Liver (tissue), 10 donors: ENCODE measurements at places on chromosomes 16 and 17. TPM values are rescaled to one million over a fixed set of nuclear protein-coding genes. Genes with fewer than 3 reads are reported as not detected.
A peak's percentile ranks its signal among the peaks of the same experiment; 100 is the strongest.

Gene HOXB13
- total RNA-seq: not detected

GRCh38 chr17:61072648-61073047 lies 327.0 kb upstream of the TBX2 start:
- H3K27me3 ChIP-seq: no peaks in the 10 kb centered on the region
- no peaks in the 10 kb centered on the region for H3K36me3 ChIP-seq
- DNase-seq: no peak
- H3K4me1 ChIP-seq: peaks cover 4% of the 10 kb centered on the region

DNA sequence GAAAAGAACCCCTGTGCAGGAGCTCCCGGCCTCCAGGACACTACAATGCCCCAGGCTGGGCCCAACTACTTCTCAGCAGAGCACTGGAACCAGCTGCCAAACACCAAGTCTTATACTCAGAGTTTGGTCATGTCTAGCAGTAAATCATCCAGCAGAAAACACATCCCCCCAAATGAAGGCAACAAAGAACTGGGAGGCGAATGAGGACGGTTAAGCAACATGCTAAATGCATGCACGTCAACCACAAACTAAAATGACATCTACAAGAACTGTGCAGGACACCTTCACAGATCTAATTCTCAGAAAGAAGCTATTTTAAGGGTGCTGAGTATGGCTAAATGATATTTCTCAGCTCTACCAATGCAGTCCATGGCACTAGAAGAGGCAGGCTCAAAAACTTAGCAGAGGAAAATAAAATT lies 7.6 kb upstream of the IRX5 start:
- H3K27me3 ChIP-seq: peaks cover 15% of the 10 kb centered on the region
- no peak overlapping the region for H3K4me3 ChIP-seq
- H3K4me1 ChIP-seq: no peaks in the 10 kb centered on the region
- H3K27ac ChIP-seq: no peak overlapping the region
- no peak for DNase-seq

Gene CISD3
- total RNA-seq: 4.5 TPM

GRCh38 chr16:57341441-57342303 lies 16.9 kb upstream of the CCL22 start:
- no peak overlapping the region for H3K27ac ChIP-seq
- no peaks in the 10 kb centered on the region for H3K36me3 ChIP-seq
- H3K4me1 ChIP-seq: no peaks in the 10 kb centered on the region

- peaks cover 22% of the 10 kb centered on the region for H3K4me1 ChIP-seq
- no peak overlapping the region for H3K4me3 ChIP-seq
- H3K27me3 ChIP-seq: no peaks in the 10 kb centered on the region
These were observed 44.3 kb downstream of the SOCS3 start for GRCh38 chr17:78315355-78316114.

Gene CCL16
- 0.65 TPM for total RNA-seq

- no peak overlapping the region for H3K4me3 ChIP-seq
- no peaks in the 10 kb centered on the region for H3K4me1 ChIP-seq
- no peak for DNase-seq
These were observed 7.7 kb downstream of the CEP20 start for GRCh38 chr16:15880434-15881308.

Gene SOST
- total RNA-seq: not detected

GRCh38 chr16:142405-142967 lies 4.0 kb upstream of the NPRL3 start:
- DNase-seq: no peak
- no peak overlapping the region for H3K4me3 ChIP-seq
- H3K4me1 ChIP-seq: peaks cover 2% of the 10 kb centered on the region
- H3K27me3 ChIP-seq: no peaks in the 10 kb centered on the region

DNA sequence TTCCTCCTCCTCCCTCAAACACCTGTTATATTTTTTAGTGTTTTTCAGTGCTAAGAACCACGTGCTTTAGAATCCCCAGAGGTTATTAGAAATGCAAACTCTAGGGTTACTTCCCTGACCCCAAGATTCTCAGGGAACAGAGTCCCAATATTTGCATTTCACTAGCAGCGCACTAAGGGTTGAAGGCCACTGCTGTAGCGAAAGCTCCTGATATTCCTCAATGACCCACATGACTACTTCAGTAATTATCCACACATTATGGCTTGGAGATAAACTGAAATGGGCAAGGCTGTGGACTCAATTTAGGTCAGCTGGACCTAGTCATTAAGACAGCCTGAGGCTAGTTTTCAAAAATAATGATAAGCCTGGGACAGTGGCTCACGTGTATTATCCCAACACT lies 78.5 kb upstream of the BCAR1 start:
- H3K27me3 ChIP-seq: no peaks in the 10 kb centered on the region
- no peak for DNase-seq
- H3K4me1 ChIP-seq: no peaks in the 10 kb centered on the region
- no peaks in the 10 kb centered on the region for H3K36me3 ChIP-seq

- no peak overlapping the region for H3K27ac ChIP-seq
- no peaks in the 10 kb centered on the region for H3K4me1 ChIP-seq
- no peak overlapping the region for H3K4me3 ChIP-seq
These were observed 145.6 kb upstream of the TBX2 start for GRCh38 chr17:61253937-61254574.

Gene HES7
- not detected for total RNA-seq

GRCh38 chr17:50882851-50883250 lies 16.7 kb upstream of the TOB1 start:
- no peaks in the 10 kb centered on the region for H3K27me3 ChIP-seq
- no peak for DNase-seq
- no peaks in the 10 kb centered on the region for H3K36me3 ChIP-seq

DNA sequence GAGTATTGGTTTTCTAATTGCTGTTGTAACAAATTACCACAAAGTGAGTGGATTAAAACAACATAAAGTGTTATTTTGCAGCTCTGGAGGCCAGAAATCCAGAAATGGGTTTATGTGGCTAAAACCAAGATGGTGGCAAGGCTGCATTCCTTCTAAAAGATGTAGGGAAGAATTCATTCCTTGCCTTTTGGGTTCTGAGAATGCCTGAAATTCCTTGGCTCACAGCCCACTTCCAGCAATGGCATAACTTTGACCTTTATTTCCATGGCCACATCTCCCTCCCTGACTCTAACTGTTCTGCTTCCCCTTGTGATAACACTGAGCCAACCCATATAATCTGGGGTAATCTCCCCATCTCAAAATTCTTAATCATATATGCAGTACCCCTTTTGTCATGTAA lies 269.6 kb upstream of the RPL38 start:
- H3K36me3 ChIP-seq: no peaks in the 10 kb centered on the region
- H3K27ac ChIP-seq: no peak overlapping the region
- no peak overlapping the region for H3K4me3 ChIP-seq

DNA sequence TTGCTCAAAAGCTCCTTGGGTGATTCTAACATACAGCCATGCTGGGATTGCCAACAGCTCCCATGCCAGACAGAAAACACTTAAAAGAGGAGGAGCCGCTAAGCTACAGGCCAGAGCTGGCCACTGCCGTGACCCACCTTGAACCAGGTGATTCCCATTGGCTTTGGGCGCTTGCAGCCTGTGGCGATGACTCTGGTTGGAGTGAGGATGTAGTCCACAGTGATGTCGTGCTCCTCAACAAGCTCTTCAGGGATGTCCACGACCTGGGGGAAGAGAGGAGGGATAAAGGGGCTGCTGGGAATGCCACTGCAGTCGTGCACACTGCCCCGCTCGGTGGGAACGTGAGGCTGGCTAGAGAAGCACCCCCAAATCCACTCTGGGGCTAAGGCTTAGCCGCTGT lies 13.5 kb downstream of the MTHFSD start:
- peaks cover 33% of the 10 kb centered on the region for H3K36me3 ChIP-seq
- H3K27ac ChIP-seq: no peak overlapping the region
- no peaks in the 10 kb centered on the region for H3K4me1 ChIP-seq
- H3K27me3 ChIP-seq: no peaks in the 10 kb centered on the region
- no peak overlapping the region for H3K4me3 ChIP-seq

Gene SPNS2
- 9.0 TPM for total RNA-seq

DNA sequence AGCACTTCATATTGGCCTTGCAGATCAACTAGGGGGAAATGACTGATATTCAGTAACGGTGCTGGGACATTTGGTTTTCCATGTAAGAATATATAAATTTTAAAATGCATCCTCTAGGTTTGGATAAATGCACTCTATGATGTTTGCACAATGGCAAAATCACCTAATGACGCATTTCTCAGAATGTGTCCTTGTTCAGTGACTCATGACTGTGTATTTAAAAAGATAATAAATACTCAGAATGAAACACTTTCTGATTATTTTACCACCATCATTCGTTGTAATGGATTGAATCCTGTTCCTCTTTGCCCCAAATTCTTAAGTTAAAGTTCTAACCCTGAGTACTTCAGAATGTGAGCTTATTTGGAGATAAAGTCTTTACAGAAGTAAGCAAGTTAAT lies 17.2 kb upstream of the ADGRG1 start:
- no peaks in the 10 kb centered on the region for H3K36me3 ChIP-seq
- no peak for DNase-seq
- H3K4me1 ChIP-seq: peaks cover 10% of the 10 kb centered on the region
- no peak overlapping the region for H3K4me3 ChIP-seq
- H3K27me3 ChIP-seq: no peaks in the 10 kb centered on the region

GRCh38 chr17:78979780-78980623 lies at the start of gene LGALS3BP:
LGALS3BP (minus strand) TSS chr17:78979923; CDS start chr17:78977191, 2,732 bp downstream.
- H3K4me3 ChIP-seq: no peak within 1 kb of the TSS
- no peak within 1 kb of the TSS for H3K27ac ChIP-seq
- no peaks in the 10 kb centered on the region for H3K36me3 ChIP-seq
- peaks cover 24% of the 10 kb centered on the region for H3K4me1 ChIP-seq
- H3K27me3 ChIP-seq: no peaks in the 10 kb centered on the region

DNA sequence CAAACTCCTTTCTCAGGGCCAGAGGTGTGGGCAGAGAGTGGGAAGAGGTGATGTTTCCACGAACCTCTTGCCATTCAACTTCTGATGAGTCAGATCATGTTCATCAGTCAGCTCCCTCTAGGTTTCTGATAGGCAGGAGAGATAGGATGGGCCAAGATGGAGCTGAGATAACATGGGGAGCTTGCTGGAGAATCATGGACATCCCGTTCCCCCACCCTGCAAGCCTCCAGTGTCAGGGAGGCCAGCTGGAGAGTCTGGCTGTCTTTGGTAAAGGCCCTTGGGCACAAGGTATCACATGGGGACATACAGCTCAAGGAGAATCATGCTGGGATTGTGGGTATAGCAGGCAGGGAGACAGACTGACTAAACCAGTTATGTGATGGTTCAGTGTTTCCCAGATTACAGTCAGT lies 136.0 kb upstream of the IRX3 start:
- H3K4me3 ChIP-seq: no peak overlapping the region
- peak overlapping the region; percentile 35 for H3K27ac ChIP-seq
- H3K27me3 ChIP-seq: no peaks in the 10 kb centered on the region
- H3K4me1 ChIP-seq: peaks cover 37% of the 10 kb centered on the region
- no peaks in the 10 kb centered on the region for H3K36me3 ChIP-seq

GRCh38 chr16:3580686-3581085 lies 3.5 kb upstream of the NLRC3 start:
- no peak for DNase-seq
- H3K4me3 ChIP-seq: no peak overlapping the region
- no peak overlapping the region for H3K27ac ChIP-seq
- no peaks in the 10 kb centered on the region for H3K4me1 ChIP-seq

DNA sequence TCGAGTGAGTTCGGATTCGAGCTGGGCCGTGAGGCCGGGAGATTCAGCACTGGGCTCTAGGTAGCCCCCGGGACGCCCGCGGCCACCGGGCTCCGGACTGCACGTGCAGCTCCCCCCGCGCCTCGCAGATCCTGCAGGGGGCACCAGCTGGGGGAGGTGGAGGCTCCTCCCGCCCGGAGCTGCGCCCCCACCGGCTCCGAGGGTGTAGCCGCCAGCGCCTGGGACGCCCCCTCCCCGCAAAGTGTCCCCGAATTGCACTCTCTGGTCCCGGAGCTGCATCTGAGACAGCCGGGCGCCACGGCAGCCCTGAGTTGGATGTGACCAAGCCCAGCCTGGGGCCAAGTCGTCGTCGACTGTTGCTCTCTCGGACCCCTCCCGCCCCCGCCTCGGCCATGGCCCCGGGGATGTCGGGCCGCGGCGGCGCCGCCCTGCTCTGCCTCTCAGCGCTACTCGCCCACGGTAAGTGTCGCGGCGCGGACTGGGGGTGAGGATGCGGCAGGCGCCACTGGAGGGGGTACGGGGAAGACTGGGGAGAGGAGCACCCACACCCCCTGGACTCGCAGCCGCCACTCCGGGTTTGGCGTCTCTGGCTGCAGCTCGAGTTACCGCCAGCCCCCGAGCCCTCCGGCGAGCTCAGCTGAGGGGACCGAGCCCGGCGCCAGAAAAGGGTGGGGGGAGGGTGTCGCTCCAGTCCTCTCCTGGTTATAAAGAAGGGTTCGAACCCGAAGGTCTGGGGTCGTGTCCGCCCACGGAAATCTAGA lies 1.5 kb downstream of the TMEM132E start:
- peaks cover 19% of the 10 kb centered on the region for H3K4me1 ChIP-seq
- H3K36me3 ChIP-seq: no peaks in the 10 kb centered on the region
- H3K27me3 ChIP-seq: peaks cover 9% of the 10 kb centered on the region
- H3K4me3 ChIP-seq: peak overlapping the region; percentile 38

DNA sequence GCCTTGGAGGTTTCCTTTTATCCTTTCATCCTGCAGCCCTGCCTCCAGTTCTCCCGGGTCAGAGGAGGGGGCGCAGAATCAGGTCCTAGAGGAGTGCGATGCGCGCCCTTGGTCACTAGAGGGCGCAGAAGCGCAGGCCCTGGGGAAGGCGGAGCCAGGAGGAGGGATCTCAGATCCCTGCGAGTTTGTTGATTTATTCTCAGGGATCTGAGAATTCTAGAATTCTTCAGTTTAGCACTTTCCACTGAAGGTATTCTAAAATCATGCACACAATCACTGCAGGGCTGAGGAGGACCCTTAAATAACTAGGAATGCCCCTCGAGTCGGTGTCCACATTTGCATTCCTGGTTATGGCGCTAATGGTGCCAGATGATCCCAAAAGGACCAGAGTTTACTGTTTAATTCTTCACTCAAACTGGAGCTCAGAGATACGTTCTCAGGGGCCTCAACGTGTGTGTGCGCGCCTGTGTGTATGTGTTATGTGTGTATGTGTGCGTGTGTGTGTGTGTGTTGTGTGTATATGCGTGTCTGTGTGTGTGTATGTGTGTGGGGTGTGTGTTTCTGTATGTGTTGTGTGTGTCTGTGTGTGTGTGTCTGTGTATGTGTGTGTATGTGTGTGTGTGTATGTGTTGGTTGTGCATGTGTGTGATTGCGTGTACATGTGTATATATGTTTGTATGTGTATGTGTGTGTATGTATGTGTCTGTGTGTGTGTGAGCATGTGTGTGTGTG lies 6.9 kb upstream of the ELAC2 start:
- no peaks in the 10 kb centered on the region for H3K36me3 ChIP-seq
- DNase-seq: peak; percentile 65
- H3K4me1 ChIP-seq: peaks cover 9% of the 10 kb centered on the region
- H3K4me3 ChIP-seq: no peak overlapping the region
- H3K27ac ChIP-seq: no peak overlapping the region

DNA sequence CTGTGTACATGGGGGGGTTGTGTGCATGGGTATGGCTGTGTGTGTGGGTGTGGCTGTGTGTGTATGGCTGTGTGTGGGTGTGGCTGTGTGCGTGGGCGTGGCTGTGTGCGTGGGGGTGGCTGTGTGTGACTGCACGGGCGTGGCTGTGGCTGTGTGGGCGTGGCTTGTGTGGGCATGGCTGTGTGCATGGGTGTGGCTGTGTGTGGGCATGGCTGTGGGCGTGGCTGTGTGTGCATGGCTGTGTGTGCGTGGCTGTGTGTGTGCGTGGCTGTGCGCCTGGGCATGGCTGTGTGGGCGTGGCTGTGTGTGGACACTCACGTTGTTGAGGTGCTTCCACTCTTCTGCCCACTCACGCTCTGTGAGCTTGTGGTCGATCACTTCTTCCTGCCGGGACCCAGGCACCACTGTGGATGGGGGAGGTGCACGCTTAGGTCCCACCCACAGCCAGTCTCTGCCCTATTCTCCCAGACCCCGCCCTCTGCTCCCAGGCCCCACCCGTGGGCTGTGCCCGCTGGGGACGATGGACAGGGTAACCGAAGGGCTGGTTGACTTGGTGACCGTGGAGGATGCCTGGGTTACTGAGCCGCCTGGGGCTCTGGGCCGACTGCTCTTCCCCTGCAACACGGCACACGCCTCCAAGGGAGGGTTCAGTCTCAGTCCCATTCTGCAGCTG lies 16.0 kb upstream of the PABPN1L start:
- DNase-seq: peak; percentile 47
- no peaks in the 10 kb centered on the region for H3K27me3 ChIP-seq
- peaks cover 4% of the 10 kb centered on the region for H3K36me3 ChIP-seq
